ENCODE measurements at places on chromosomes 4 and X.

GRCh38 chr4:33085709-33086108 is 2365.5 kb downstream of the PCDH7 start:
- no peak for DNase-seq

- no peak for DNase-seq
Measured at GRCh38 chr4:84568496-84568895, 14.4 kb upstream of the CDS1 start.

DNA sequence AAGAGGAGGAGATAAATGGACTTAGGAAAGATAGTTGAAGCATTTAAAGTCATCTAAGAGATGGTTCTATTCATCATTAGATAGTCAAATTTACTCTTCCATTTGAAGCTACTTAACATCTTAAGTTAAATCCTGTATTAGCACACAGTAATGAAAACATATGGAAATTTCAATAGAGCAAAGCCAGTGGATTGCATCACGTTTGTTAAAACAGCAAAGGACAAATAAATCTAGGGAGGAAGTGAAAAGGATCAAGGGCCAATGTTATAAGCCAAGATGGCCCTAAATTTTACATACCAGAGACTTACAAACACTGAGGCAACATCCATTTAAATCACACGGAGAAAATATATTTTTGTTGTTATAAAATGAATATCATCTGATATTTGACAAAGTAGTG is 602.8 kb downstream of the INPP4B start:
- DNase-seq, result peak; percentile 62

DNA sequence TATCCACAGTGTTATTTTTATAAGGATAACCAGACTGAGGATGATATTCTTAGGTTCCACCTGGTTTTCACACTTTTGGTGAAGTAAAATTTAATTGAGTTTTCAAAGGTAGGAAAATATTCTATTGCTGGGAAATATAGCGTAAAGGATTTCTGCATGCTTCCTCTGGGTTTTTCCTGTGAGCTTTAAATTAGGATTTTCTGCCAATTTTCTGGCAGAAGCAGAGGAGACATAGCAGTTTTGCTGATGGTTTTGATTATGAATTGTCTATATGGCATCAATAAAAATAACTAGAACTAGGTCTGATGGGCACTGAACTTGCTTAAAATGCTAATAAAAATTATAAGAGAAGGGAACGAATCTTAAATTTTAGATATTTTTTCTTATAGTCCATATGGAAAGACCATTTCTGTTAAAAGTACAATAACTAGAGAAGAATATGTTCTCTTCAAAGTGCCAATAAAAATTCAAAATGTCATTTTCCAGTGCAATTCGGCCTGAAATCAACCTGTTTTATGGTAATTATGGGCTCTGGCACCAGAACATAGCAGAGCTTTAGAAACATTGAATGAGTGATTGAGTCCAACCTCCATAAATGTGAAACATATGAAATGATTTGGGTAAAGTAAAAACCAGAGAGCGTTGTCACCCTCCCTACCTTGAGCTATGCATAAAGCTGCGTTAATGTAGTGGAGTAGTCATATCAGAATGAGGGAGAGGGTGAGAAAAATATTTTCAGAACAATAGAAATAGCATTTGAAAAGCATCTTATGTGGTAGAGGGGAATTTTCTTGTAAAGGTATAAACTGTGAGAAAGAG is 279.7 kb downstream of the SPRY1 start:
- no peak for DNase-seq

DNA sequence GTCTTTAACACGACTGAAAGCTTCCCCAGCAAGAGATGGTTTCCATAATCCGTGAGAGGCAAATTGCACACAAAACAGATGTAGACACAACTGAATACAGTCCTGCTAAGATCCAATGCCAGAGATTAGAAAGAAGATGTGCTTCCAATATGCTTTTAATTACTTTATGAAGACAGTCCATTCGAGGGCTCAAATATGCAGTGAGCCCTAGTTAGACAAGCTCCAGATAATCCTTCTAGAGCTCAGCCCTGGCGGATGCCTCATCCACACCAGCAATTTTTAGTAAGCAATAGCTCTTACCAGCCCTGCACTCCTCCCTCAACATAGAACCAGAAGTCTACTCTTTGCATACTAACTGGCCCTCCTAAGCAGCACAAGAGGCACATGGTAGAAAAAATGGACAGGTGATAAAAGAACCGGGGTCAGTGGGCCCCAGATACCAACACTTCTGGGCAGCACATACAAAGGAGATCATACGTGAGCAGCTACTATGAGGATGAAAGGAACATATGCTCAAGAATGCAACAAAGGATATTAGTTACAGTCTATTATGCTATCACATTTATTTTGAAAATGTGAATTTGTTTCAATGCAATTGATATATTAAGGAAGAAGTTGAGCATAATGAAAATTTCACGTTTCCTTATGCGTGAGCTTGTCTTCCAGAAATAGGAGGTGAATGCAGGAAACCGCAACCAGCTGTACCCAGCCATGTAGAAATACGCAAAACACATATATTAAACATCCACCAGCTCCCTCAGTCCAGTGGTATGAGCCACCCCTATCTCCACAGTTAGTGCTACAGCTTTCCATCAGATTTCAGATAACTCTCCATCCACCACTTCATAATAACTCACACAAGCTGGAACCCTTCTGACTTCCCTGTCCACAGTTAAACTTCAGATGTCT is 34.3 kb downstream of the GPC4 start:
- DNase-seq, result no peak

GRCh38 chr4:16765546-16765945 is 132.9 kb downstream of the LDB2 start:
- DNase-seq, result no peak

- peak; percentile 28 for DNase-seq
Measured at GRCh38 chrX:87518504-87518903, 902 bp downstream of the KLHL4 start.

All from fibroblast of lung (primary cell).